ENCODE measurements at places on chromosomes 12 and 14.

DNA sequence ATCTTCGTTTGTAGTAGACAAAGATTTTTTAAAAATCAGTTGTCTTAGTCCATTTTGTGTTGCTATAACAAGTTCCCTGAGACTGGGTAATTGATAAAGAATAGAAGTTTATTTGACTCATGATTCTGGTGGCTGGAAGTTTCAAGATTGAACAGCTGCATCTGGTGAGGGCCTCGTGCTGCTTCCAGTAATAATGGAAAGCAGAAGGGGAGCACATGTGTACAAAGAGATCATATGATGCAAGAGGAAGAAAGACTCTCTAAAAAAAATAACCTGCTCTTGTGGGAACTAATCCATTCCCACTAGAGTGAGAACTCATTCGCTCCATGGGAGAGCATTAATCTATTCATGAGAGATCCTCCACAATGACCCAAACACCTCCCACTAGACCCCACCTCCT lies 24.8 kb downstream of the MUCL1 start:
- no peak overlapping the region for H3K4me3 ChIP-seq
- no peaks in the 10 kb centered on the region for H3K4me1 ChIP-seq
- H3K27ac ChIP-seq, result no peak overlapping the region
- ATAC-seq, result no peak
- H3K27me3 ChIP-seq, result no peaks in the 10 kb centered on the region

DNA sequence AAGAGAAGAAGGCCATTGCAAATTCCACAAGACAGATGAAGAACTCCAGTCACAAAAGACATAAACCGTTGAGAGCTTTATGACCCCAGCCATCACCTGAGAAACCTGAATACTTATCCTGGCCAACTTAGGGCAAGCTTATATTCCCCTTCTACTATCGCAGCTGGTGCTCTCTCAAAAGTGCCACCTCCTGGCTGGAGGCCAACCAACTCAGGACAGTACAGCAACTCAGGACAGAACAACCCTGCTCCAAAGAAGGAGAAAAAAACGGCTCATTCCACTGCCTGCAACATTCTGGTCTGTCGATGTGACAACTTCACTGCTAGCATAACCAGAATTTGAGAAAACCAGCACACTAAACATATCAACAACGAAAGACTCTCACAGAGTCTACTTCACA lies 9.7 kb upstream of the KRT6B start:
- H3K27ac ChIP-seq, result no peak overlapping the region
- no peaks in the 10 kb centered on the region for H3K36me3 ChIP-seq
- ATAC-seq, result no peak
- no peak overlapping the region for H3K4me3 ChIP-seq
- no peaks in the 10 kb centered on the region for H3K4me1 ChIP-seq

DNA sequence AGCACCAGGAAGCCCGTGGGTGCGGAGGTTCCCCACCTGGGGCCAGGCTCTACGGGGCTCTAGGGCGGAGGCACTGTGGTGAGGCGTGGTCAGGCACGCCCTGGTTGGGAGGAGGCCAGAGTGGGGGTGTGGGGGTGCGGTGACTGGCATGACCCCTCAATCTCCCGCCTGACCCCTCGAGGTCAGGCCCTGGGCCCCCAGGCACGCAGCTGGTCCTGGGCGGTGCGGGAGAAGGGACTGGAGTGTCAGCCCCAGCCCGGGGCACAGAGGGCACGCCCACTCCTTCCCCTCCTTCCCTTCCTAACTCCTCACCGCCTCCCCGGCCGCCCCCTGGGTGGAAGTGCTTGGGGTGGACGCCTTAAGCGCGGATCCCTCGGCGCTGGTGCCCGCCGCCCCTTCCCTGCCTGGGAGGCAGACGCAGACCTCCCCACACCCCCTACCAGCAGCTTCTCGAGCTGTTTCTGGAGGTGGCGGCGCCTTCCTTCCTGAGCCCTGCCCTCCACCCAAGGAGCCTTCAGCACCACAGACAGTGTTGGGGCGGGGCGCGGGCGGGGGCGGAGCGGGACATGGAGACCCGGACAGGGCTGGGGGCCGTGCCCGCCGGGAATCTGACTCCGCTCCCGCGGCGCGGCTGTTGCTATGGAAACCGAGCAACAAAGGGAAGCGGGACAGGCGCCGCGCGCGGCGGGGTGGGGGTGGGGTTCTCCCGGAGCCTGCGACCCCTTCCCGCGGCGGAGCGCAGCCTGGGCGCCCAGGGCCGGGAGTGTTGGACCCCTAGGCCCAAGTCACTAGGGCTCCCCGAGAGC lies 741 bp upstream of the CRIP2 start:
- H3K4me1 ChIP-seq, result peaks cover 3% of the 10 kb centered on the region
- H3K27ac ChIP-seq, result peak overlapping the region; percentile 96
- H3K36me3 ChIP-seq, result no peaks in the 10 kb centered on the region
- ATAC-seq, result peak; percentile 69
- H3K27me3 ChIP-seq, result no peaks in the 10 kb centered on the region

DNA sequence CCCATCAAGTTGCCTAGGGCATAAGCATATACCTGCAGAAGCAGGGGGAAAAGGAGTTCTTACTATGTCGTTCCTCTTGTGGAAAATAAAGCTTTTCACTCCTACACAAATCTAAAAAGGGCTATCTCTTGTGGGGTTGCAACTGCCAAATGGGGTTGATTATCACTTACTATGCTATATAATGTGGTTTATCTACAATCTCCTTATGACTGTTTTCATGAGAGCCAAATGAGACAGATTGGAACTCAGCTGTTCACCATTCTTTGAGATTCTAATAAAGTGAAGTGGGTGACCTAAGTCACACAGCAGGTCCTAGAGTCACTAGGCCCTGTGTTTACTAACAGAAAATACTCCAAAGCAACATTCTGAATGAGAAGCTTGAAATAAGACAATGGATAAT lies 47.7 kb downstream of the CIT start:
- no peak for ATAC-seq
- no peaks in the 10 kb centered on the region for H3K36me3 ChIP-seq
- no peak overlapping the region for H3K4me3 ChIP-seq
- no peaks in the 10 kb centered on the region for H3K27me3 ChIP-seq
- H3K27ac ChIP-seq, result no peak overlapping the region
- no peaks in the 10 kb centered on the region for H3K4me1 ChIP-seq

- no peak overlapping the region for H3K4me3 ChIP-seq
- no peak for ATAC-seq
- no peaks in the 10 kb centered on the region for H3K4me1 ChIP-seq
- H3K27ac ChIP-seq, result no peak overlapping the region
- H3K36me3 ChIP-seq, result no peaks in the 10 kb centered on the region
Measured at GRCh38 chr12:93042684-93043083, 113.6 kb upstream of the EEA1 start.

- ATAC-seq, result no peak
- no peaks in the 10 kb centered on the region for H3K4me1 ChIP-seq
- H3K27ac ChIP-seq, result peak overlapping the region; percentile 37
- H3K4me3 ChIP-seq, result no peak overlapping the region
- no peaks in the 10 kb centered on the region for H3K27me3 ChIP-seq
Measured at GRCh38 chr14:22555384-22556011, 33.5 kb downstream of the DAD1 start.

- no peak overlapping the region for H3K4me3 ChIP-seq
- no peaks in the 10 kb centered on the region for H3K36me3 ChIP-seq
- no peak overlapping the region for H3K27ac ChIP-seq
Measured at GRCh38 chr12:14573118-14573517, 5.4 kb upstream of the PLBD1 start.

GRCh38 chr12:129161511-129161910 lies 308.2 kb downstream of the GLT1D1 start:
- peaks cover 7% of the 10 kb centered on the region for H3K27me3 ChIP-seq
- H3K36me3 ChIP-seq, result no peaks in the 10 kb centered on the region
- no peak overlapping the region for H3K27ac ChIP-seq
- no peaks in the 10 kb centered on the region for H3K4me1 ChIP-seq
- no peak overlapping the region for H3K4me3 ChIP-seq

DNA sequence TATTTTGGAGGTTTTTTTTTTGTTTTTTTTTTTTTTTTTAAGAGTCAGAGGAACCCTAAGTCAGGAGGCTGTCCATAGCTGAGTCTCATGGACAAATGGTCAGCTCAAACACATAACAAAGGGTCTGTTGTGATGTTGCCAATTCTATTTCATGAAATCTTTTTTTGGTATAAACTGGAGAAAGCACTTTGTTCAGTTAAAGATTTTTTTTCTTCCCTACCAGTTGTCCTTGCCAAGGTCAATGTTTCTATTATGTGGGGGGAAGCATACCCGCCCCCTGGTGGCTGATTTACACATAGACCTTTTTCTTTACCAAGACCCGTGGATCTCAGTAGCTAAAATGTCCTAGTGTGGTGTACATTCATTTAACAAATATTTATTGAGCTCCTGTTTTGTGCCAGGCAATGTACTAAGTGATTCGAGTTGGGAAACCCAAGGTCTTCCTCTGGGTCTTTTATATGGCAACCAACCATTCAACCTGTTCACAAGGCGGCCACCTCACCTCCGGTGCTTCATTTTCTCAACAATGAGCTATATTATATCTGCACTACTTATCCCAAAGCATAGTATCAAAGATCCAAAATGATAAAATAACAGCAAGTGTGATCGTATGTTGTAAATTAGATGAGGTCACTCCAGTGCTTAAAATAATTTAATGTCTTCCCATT lies 214.5 kb downstream of the PAH start:
- H3K27ac ChIP-seq, result no peak overlapping the region
- H3K27me3 ChIP-seq, result no peaks in the 10 kb centered on the region
- H3K4me3 ChIP-seq, result no peak overlapping the region
- H3K36me3 ChIP-seq, result no peaks in the 10 kb centered on the region
- H3K4me1 ChIP-seq, result no peaks in the 10 kb centered on the region

DNA sequence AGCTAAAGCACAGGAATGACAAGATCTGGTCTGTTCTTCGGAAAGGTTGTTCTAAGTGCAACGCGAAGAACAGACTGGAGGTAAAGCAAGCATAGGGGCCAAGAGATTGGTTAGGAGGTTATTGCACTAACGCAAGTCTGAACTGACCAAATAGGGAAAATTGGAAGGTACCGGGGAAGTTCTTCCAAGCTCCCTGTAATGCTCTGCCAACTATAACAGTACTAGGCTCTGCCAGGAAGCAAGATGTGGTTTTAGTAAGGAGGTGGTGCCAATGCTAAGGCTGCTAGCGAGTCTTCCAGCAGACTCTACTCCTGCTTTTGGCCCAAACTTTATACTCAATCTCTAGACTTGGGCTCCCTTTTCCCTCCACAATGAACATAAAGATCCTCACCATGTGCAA lies 138.6 kb downstream of the PAWR start:
- H3K4me3 ChIP-seq, result no peak overlapping the region
- H3K27me3 ChIP-seq, result no peaks in the 10 kb centered on the region
- H3K4me1 ChIP-seq, result peaks cover 7% of the 10 kb centered on the region
- ATAC-seq, result no peak
- H3K36me3 ChIP-seq, result no peaks in the 10 kb centered on the region

DNA sequence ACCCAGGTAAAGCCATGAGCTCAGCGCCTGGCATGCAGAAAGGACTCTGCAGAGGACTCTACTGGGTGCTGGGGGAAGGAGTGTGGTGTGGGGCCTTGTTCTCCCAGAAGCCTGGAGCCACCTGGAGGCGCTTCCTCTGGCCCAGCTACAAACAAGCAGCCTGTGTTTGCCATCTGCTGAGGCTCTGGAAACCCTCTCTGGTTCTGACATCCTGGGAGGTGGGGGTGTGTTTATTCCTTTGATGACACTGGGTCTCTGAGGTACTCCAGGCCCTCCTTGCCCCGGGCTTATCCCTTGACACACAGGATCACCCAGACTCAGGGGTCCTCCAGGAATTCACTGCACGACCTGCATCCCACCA lies 44.9 kb downstream of the RNF34 start:
- H3K36me3 ChIP-seq, result peaks cover 47% of the 10 kb centered on the region
- ATAC-seq, result no peak
- H3K27ac ChIP-seq, result no peak overlapping the region

- no peak overlapping the region for H3K4me3 ChIP-seq
- no peaks in the 10 kb centered on the region for H3K36me3 ChIP-seq
- no peaks in the 10 kb centered on the region for H3K4me1 ChIP-seq
- H3K27me3 ChIP-seq, result peaks cover 37% of the 10 kb centered on the region
- no peak for ATAC-seq
Measured at GRCh38 chr12:54622463-54623183, 12.1 kb downstream of the LACRT start.

GRCh38 chr12:51959211-51959610 lies 7.7 kb downstream of the ACVR1B start:
- no peak overlapping the region for H3K4me3 ChIP-seq
- no peaks in the 10 kb centered on the region for H3K27me3 ChIP-seq
- ATAC-seq, result peak; percentile 51
- H3K27ac ChIP-seq, result peak overlapping the region; percentile 32

DNA sequence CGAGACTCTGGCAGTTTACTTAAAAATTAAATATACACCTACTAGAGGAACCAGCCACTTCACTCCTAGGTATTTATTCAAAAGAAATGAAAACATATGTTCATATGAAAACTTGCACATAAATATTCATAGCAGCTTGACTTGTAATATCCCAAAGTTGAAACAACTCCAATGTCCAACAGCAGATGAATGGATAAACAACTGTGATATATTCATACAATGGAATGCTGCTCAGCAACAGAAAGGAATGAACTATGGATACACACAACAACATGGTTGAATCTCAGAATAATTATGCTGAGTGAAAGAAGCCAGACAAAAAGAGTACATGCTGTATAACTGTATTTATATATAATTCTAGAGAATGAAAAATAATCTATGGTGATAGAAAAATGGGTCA lies 53.4 kb upstream of the DACT1 start:
- ATAC-seq, result no peak
- no peaks in the 10 kb centered on the region for H3K36me3 ChIP-seq
- no peak overlapping the region for H3K27ac ChIP-seq

- H3K4me1 ChIP-seq, result no peaks in the 10 kb centered on the region
- no peaks in the 10 kb centered on the region for H3K36me3 ChIP-seq
- ATAC-seq, result no peak
- H3K4me3 ChIP-seq, result no peak overlapping the region
- no peak overlapping the region for H3K27ac ChIP-seq
Measured at GRCh38 chr12:473863-474577, 14.3 kb downstream of the B4GALNT3 start.

- no peak overlapping the region for H3K27ac ChIP-seq
- no peak for ATAC-seq
- no peaks in the 10 kb centered on the region for H3K27me3 ChIP-seq
- no peak overlapping the region for H3K4me3 ChIP-seq
- H3K4me1 ChIP-seq, result peaks cover 4% of the 10 kb centered on the region
Measured at GRCh38 chr12:110637869-110638441, 24.0 kb downstream of the TCTN1 start.

DNA sequence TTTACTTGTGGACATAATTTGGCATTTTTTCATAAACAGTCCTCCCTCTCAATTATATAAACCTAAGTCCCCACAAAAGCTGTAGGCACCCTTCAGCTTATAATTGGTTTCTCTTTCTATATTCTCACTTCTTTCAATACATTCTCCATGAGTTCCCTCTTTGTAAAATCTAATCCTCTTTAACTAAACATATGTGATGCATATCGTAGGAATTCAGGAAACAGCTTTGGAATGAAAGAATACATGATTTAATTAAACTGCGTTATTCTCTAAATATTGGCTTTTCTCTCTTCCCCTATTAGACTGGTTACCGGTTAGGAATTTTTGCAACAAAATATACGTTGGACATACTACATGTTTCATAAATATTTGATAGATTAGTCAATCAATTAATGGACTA lies 1122.6 kb downstream of the FLRT2 start:
- no peak for ATAC-seq
- H3K4me3 ChIP-seq, result no peak overlapping the region
- H3K4me1 ChIP-seq, result no peaks in the 10 kb centered on the region
- no peaks in the 10 kb centered on the region for H3K27me3 ChIP-seq
- no peaks in the 10 kb centered on the region for H3K36me3 ChIP-seq

Measured in gastroesophageal sphincter (tissue), 4 donors.